ENCODE measurements at places on chromosomes 5 and 9.
A peak's percentile ranks its signal among the peaks of the same experiment; 100 is the strongest.

- DNase-seq = no peak
Measured at GRCh38 chr5:167743695-167744464, 547.6 kb upstream of the WWC1 start.

GRCh38 chr9:5834214-5834613, 1.3 kb upstream of the ERMP1 start:
- no peak for DNase-seq

GRCh38 chr9:7137571-7137970, 379.8 kb downstream of the KDM4C start:
- no peak for DNase-seq

GRCh38 chr5:142803428-142804125, 33.4 kb downstream of the ARHGAP26 start:
- no peak for DNase-seq

- DNase-seq = no peak
Measured at GRCh38 chr9:127204771-127205470, 59.7 kb upstream of the GARNL3 start.

GRCh38 chr5:10572451-10572850, 8.6 kb downstream of the ANKRD33B start:
- no peak for DNase-seq

DNA sequence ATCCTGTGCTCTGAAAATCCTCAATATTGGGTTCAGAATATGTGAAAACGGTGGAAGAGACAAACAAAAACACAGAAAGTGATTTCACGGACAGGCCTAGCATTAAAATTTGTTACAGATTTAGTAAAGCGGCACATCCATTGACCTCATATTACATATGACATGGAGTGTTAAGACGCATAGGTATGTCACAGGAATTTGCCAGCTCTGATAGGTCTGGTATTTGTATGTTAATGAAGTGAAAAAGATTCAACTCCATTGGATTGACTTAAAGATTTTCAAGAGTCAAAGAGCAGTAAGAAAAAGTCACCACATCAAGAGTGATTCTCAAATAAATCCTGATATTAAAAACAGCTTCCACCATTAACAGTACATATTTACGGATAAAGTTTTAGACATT, 396.5 kb upstream of the SEMA6A start:
- no peak for DNase-seq

DNA sequence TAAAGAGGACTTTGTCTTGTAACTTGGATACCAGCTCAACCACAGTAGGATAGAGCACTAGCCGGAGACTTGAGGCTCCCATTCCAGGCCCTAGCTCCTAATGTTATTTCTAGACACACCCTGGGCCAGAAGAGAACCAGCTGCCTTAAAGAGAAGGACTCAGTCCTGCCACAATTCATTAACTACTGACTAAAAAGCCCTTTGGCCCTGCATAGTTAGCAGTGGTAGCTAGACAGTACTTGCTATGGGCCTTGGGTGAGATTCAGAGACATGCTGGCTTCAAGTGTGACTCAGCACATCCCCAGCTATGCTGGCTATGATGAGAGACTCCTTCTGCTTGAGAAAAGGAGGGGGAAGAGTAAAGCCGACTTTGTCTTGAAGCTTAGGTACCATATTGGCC, 47.3 kb downstream of the TMEM167A start:
- no peak for DNase-seq

DNA sequence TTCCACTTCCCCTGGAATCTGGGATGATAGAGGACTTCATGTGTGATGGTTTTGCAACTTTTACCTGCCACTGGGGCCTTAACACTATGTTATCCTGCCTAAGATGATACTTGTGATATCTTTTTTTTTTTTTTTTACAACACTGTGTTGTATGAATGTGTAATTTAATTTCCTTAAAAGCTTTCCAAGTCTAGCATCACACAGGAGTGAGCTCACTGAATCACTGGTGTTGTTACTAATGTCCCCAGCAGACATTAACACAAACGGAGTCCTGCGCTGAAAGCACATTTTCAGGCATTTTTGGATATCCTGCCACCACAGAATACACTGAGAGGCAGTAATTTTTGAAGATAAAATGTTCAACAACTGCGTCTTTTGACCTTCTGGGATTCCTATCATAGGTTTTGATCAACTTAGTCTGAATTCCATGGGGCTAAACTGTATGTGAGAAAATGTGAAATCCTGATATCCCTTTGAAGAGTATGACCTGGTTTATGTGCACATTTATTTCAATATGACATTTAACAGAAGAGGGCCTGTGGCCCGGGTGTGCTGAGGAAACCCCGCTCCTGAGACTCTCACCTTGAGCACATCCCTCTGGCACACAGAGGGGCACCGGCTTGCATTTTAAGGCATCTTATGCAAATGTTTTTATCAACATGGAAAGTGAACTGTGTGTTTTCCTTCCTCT, 118.0 kb downstream of the FSTL4 start:
- DNase-seq = peak; percentile 11

DNA sequence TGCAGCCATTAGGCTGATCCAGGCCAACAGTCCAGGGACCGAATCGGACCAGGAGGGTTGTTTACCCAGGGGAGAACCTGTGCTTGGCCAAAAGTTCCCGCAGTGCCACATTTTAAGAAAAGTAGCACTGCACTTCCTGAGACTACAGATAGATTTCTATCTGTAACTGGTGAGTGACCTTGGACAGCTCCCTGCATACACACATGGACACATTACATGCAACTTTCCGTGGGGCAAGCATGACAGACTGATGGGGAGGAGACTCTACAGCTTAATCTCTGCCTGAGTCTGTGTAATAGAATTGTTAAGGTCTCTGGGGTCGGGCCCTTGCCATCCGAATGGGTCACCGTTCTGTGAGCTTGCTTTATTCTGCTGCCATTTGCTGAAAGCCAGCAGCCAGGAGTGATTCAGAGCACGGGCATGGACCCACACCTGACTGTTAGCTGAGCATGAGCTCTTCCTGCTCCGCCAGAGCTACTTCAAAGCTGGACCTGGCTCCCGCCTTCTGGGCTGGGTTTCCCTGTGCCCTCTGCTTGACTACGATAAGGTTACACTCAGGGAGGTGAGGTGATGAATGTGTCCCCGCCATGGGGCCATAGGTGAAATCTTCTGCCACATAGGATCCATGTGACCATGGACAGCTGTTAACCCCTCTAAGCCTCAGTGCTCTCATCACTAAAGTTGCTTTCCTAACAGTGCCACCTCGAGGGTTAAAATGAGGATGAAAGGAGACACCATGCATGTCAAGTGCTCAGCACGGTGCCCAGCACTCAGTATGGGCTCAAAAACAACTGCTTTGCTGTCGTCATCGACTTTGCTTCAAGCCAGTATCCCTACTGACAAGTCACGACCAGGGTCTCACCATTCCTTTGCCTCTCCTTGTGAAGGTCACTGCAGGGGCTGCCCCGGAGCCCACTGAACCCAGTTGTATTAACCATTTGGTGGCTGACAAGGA, 200.0 kb downstream of the MELK start:
- no peak for DNase-seq

- no peak for DNase-seq
Measured at GRCh38 chr9:122812736-122813135, 12.8 kb downstream of the OR1K1 start.

- DNase-seq = no peak
Measured at GRCh38 chr5:68381060-68381459, 165.5 kb downstream of the PIK3R1 start.
